ENCODE measurements at places on chromosomes 16 and 17.

- peak; percentile 14 for ATAC-seq
Observed at GRCh38 chr16:3690980-3691720, 26.2 kb downstream of the TRAP1 start.

DNA sequence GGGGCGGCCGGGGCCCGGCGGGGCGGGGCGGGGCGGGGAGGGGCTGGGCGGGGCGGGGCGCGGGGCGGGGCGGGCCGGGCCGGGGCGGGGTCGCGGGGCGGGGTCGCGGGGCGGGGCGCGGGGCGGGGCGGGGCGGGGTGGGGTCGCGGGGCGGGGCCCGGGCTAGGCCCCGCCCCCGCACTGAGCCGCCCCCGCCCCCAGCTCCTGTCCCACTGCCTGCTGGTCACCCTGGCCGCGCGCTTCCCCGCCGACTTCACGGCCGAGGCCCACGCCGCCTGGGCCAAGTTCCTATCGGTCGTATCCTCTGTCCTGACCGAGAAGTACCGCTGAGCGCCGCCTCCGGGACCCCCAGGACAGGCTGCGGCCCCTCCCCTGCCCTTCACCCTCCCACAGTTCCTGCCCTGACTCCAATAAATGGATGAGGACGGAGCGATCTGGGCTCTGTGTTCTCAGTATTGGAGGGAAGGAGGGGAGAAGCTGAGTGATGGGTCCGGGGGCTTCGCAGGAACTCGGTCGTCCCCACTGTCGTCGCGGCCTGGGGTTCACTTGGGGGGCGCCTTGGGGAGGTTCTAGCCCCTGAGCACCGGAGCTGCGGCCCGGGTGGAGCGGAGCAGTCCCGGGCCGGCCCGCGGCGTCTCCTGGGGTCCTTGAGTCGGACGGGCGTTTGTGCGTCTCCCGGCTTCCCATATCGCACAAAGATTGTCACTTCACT, 795 bp upstream of the HBM start:
- ATAC-seq: no peak

DNA sequence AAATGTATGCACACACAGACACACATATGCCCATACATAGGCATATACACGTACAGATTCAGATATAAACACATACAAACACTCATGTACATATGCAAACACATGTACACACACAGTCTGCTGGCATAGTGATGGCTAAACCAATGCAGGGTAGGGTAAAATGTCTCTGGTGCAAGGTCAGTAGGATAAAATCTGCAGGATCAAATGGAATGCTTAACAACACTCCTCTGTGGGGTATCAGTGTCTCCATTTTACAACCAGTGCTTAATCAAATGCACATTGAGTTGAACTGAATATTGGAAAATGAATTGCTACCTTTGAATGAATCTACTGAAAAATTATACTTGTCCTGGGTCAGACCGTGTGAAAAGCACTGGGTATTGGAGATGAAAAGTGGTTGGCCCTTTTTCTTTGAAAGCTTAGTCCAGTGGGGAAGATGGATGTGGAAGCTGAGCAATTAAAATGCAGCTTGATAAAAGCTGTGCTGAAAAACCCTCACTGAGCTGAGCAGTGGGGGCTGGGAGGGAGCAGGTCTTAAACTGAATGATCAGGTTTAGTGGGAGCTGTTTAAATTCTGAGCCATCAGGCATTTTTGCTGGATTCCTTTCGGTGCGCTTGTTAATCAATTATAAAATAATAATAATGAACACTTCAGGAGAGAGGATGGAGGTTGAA, 314.7 kb downstream of the HAPSTR1 start:
- no peak for ATAC-seq

- no peak for ATAC-seq
Observed at GRCh38 chr17:54172096-54172984, 349.6 kb downstream of the KIF2B start.

DNA sequence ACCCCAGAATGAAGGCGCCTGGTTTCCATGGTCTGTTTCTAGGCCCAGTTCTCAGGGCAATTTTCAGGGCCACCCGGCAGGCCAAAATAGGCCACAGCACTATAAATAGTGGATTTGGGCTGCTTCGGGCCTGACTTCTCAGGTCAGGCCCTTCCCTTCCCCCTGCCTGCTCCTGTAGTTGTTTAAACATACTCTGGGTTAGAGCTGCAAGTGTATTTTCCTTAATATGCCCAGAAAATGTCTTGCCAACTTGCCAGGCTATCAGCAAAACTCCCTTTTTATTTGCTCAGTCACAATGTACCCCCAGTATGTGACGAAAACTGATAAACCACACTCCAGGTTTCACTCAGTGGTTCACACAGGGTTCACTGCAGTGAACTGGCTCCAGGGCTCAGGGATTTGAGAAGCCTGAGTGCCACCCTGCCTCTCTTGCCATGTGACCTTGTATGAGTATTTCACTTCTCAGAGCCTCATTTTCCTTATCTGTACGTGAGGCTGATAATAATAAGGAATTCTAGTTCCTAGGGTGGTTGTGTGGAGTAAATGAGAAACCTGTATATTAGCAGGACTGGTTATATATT, 76.5 kb downstream of the GPRC5B start:
- no peak for ATAC-seq

DNA sequence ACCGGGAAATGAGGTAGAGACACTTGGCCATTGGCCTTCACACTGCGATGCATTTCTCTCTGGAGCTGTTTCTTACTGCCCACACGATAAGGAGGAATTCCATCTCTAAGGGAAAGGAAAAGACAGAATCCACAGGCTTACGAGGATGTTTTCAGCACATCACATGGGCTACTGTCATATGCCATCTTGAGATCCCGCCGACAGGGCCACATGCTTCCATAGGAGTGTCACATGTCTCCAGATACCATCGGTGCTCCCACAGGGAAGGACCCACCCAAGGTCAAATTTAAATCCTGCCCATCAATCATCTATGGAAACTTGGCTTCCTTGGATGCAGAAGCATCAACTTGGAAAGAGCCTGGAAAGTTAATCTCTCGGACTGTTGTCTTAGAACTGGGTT, 20.0 kb downstream of the AXIN2 start:
- no peak for ATAC-seq

GRCh38 chr16:61366006-61366405, 670.2 kb downstream of the CDH8 start:
- ATAC-seq: no peak

GRCh38 chr16:84483882-84484565, 20.4 kb downstream of the MEAK7 start:
- no peak for ATAC-seq

GRCh38 chr17:64354396-64354795, 36.3 kb downstream of the PECAM1 start:
- no peak for ATAC-seq

DNA sequence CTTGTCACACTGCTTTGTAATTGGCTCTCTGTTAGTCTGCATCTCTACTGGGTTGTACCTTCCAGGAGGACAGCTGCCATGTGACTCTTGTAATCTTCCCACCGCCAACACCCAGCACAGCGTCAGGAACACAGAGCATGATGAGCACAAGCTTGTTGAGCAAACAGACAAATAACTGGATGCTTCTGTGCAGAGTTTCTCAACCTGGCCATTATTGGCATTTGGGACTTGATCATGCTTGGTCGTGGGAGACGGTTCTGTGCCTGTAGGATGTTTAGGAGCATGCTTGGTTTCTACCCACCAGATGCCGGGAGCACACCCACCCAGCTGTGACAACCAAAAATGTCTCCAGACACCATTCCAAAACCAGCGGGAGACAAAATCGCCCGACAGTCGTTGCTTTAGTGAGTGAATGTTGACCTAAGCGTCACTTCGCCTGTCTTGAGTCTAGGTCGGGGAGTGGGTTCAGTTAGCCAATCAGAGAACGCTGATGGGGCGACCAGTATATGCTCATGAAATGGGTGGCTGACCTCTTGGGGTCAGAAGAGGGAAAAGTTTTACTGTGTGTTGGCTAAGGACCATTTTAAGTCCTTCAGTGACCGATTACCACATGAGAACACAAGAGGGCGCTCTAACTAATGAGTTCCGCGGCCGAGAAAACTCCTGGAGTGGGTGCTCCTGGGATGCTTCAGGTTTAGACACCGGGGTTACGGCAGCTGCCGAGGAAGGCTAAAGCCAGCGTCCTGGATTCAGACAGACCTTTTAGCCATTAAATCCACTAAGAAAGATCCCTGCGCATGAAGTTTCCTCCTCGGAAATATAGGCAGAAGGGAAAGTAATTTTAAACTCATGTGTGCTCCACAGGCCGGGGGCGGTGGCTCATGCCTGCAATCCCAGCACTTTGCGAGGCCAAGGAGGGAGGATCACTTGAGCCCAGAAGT, 57.8 kb upstream of the TEX2 start:
- ATAC-seq: peak; percentile 73

- no peak for ATAC-seq
Observed at GRCh38 chr16:998615-999014, 17.0 kb downstream of the SOX8 start.

DNA sequence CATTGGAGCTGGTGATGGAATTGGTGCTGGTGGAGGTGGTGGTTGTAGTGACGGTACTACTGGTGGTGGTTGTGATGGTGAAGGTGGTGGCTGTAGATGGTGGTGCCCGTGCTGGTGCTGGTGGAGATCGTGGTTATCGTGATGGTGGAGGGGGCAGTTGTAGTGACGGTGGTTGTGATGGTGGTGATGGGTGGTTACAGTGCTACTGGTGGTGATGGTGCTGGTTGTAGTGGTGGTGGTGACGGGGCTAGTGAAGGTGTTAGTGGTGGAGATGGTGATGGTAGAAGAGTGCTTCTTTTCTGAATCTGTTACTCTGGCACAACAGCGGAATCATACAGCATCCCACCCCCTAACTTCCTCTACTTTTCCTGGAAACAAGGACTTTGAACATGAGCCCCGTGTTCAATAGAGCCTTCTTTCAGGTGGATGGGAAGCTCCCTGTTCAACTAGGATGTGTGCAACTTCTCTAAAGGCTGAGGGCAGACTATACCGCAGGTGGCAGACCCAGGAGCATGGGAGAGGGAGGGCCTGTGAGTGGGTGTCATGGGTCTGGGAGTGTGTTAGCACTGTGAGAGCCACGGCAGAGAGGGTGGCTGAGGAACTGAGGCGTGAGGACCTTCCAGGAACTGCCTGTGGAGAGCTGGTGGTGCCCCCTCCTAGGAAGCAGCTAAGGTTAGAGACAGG, 8.2 kb downstream of the TBX21 start:
- ATAC-seq: no peak

GRCh38 chr17:77645072-77646045, 313.1 kb upstream of the TNRC6C start:
- no peak for ATAC-seq

DNA sequence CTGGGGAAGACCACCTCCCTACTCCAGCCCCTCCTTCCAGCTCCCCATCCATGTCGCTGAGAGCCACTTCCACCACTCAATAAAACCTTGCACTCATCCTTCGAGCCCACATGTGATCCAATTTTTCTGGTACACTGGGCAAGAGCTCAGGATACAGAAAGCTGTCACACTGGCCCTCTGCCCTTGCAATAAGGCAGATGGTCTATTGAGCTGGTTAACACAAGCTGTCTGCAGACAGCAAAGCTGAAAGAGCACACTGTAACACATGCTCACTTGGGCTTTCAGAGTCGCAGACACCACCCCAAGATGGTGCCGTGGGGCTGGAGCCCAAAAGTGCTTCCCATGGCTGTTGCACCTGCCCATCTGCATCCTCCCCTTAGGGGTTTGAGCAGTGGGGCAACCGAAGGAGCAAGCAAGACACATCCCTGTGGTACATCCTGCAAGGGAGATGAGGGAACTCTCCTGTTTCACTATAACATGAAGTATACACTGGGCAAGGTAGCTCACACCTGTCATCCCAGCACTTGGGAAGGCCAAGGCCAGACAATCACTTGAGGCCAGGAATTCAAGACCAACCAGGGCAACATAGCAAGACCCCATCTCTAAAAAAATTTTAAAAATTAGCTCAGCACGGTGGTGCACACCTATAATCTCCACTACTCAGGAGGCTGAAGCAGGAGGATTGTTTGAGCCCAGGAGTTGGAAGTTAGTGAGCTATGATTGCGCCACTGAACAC, 52.8 kb upstream of the C17orf78 start:
- no peak for ATAC-seq

DNA sequence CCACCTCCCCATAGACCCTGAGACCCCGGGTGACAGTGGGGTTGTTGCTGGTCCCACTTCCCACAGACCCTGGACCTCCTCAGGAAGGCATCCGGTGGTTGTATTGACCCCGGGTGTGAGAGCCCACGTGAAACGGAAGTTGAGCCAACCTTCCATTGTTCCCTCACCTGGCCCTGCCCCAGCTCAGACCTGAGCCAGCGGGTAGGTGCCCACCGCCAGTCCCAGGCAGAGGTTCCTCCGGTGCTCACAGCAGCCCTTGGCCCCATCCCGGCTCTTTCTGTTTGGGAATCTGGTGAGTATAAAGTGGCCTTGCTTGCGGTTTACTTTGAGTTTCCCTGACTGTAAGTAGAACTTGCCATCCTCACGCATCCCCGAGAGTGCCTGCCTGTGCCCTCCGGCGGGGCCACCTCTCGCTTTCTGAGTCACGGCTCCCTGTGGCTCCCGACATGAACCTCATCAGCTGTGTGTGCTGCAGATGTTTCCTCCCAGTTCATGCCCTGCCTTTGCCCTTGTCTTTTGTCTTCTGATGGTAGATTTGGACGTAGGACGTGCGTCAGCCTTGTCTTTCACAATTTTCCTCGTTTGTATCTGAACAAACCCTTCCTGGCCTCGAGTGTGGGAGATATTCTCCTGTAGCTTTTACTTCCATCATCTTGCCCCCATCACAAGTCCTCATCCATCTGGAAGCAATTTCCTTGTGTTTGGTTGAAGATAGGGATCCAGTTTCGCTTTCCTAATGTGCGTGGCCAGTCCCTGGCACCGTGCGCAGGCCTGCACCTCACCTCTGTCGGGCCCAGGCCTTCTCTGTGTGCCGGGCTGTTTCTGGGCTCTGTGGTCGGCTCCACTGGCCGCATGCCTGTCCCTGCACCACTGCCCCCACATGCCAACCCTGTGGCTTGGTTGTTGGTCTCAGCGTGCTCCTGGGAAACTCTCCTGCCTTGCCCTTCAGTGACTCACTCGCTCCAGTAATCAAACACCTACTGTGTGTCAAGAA, 76.0 kb downstream of the METRNL start:
- ATAC-seq: peak; percentile 73

DNA sequence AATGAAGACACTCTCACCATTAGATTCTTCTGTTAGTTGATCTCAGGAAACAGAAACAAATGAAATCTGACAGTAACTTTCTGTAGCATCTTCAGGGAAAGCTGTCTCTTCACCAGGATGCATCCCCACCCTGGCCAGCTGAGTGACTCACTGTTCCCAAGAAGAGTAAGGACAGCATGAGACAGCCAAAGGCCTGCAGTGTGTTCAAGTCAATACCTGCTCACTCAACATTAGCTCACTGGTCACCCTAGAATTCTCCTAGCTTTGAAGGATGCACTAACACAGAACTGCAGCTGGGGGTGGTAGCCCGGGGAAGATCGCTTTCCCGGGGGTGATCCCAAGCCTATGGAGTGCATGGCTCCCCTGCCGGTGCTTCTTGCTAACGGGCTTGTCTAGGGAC, 28.2 kb upstream of the CLEC18B start:
- peak; percentile 40 for ATAC-seq

DNA sequence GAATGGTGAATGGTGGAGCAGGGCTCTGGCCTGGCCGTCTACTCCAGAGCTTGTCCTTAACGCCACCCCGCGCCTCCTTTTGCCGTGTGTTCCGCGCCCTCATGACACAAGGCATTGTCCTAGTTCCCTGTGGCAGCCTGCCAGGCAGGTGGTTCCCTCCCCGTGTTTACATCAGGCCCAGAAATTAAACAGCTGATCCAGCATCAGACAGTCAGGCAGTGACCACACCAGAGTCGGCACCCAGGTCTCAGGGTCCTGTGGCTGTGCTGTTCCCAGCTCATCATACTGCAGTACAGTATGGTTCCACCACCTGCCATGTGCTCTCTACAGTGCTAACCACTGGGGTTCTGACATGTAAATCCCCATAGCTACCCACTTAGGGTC, 119.7 kb downstream of the RAB11FIP4 start:
- no peak for ATAC-seq

GRCh38 chr17:74200112-74200511, 3.4 kb upstream of the RPL38 start:
- ATAC-seq: no peak

Data from gastroesophageal sphincter (tissue), 4 donors.